ENCODE measurements at places on chromosomes 12 and 14.
A peak's percentile ranks its signal among the peaks of the same experiment; 100 is the strongest.

GRCh38 chr14:89921346-89921745 is 33.2 kb downstream of the EFCAB11 start:
- DNase-seq: no peak

DNA sequence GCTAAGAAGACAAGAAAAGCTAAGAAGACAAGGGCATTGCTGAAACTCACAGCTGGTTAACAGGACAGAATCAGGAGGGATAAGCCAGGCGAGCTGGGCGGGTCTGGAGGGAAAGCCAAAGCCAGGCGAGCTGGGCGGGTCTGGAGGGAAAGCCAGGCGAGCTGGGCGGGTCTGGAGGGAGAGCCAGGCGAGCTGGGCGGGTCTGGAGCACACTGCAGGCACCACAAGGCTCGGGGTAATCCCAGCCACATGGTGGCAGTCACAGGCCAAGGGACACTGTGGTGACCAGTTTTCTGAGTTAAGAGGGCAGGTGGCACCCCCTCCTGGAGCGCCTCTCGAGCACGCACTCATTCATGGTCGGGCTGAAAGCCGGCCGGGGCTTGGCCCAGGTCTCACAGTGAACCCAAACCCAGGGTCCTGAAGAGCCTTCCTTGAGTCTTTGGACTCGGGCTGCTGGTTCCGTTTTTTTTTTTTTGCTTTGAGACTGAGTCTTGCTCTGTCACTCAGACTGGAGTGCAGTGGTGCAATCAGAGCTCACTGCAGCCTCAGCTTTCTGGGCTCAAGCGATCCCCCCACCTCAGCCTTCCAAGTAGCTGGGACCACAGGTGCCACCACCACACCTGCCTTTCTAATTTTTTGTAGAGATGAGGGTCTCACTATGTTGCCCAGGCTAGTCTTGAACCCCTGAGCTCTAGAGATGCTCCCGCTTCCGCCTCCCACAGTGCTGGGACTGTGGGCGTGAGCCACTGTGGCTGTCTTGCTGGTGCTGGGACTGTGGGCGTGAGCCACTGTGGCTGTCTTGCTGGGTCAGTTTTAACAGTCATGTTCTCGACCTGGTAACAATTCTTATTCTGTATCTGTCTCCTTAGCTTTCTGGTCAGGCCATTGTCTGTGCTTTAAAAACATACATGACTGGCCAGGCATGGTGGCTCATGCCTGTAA is 40.2 kb downstream of the HSP90AA1 start:
- peak; percentile 46 for DNase-seq

- no peak for DNase-seq
Observed at GRCh38 chr12:103855036-103855712, 14.1 kb upstream of the NT5DC3 start.

DNA sequence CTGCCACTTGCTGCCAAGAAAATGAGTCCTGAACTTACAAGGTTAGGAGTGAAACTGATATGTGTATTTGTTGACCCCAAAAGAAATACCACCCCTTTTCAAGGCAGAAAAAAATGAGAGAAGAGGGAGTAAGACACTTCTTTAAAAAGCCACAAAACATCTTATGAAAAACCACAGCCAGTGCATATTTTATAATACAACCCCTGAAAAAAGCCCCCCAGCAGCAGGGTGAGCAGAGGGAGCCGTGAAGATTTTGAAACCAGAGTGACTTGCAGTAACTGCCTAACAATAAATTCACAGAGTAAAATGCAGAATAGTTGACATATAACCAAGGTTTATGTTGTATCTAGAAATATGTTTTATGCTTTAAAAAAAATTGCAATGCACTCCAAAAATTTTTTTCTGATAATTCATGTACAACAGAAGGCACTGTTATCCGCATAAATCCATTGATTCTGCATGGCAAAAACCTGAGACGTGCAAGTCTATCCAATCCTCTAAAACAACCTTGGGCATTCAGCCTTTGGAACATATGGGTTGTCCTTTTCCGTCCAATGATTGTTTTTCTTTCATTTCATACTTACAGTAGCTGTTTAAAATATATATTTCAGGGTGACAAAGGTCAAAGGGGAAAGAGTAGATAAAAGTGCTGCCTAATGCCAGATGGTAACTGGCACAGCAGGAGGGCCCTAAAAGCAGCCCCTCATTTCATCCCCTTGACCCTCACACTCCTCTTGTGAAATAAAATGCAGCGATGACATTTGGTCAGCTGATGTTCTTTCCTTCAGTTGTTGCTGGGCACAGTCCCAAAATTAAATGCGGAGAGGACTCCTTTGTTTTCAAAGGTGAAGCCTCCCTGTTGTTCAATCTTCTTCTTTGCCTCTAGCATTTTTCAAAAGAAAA is 65.3 kb downstream of the IPO8 start:
- no peak for DNase-seq

GRCh38 chr12:87814625-87815024 is 214.6 kb downstream of the C12orf50 start:
- no peak for DNase-seq

- no peak for DNase-seq
Observed at GRCh38 chr12:107480836-107481608, 204.6 kb upstream of the PWP1 start.

DNA sequence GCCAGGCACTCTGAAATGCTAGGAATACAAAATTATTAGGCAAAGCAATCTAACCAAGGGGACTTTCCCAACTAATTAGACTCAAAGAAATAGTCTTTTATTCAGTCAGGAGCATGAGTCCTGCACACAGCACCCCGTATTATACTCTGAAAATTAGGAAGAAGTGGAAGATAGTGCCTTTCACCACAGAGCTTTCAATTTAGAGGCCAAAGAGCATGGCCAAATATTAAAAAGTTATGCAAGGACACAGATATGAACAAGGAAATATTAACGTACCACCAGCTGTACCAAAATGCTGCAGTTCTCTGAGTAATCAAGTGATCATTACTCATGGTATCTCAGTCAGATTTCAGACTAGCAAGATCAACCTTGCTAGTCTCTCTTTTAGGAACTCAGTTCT is 22.6 kb upstream of the MDM2 start:
- DNase-seq: peak; percentile 39

DNA sequence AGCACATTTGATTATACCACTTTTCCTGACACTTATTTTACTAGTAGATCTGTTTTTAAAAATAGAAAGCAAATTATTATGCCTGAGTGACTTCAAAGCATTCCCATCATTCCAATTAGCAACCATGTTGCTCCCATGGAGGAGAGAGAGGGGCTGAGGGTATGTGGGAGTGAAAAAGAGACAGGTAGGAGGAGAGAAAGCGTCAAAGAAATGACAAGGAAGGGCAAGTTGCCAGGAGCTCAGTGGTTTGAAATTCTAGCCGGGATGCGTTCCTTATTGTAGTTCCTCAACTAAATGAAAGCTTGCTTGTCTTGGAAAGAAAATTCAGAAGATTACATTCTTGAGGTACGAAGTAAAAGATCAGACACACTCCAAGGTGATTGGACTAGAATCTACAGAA is 92.4 kb upstream of the PKP2 start:
- no peak for DNase-seq

DNA sequence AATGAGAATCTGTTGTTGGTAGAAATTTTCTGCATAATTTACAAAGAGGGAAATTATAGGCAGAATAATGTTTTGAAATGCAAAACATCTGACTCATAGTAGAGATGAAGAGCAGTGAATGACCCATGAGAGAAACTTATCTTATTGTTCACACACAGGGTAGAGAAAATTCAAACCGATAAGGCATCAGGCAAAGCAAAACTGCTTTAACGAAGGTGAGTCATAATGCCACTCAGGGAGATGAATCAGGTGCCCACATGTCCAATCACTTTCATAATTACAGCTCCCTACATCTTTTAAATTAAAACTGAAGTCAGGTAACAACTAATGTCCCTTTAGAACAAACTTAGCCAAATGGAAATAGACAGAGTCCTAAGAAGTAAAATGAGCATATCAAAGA is 265.6 kb upstream of the GARIN6 start:
- DNase-seq: no peak

DNA sequence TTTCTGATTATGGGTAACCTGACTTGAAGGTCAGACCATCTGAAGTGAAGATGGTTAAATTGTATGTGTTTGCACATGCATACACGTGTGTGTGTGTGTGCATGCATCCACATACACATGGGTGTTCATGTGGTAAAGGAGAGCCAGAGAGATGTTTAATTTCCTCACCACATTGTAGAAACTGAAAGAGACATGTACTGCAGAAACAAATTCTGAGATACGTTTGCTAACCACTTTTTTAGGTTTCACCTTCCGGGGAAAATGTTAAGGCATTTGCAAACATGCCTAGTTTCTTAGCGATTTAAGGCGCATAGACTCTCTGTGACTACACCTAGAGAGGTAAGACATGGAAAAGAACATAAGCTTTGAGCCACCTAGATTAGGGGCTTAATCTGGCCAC is 362.9 kb downstream of the RAD51B start:
- no peak for DNase-seq

DNA sequence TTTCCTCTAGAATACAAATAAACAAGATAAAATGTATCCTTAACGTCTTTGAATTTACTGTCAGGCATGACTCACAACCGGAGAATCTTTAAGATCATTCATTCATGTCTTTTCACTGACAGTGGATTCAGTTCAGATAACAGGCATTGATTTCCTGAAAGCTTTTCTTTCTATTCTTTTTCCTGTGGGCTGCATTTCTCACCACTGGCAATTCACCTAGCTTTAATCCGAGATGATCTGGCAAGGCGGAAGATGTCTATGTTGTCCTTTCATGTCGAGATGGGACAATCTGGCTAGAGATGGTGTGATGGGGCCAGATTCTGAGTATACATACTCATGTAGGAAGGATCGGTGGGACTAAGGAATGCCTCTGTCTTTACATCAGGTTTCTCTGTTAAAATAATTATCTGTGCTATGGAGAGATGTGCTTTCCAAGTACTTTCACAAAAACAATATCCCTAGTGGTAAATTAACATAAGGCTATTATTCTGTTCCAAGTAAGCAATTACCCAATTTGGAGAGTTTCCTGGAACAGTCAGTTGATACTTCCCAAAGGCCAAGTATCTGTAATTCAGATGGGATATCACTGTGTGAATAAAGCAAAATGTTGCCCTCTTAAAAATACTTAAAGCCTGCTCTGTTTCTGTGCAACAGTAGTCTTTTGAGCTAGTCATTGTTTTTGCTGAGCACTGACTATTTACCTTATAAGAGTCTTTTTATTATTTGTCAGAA is 17.8 kb downstream of the ACSS3 start:
- no peak for DNase-seq
